ENCODE measurements at places on chromosomes 12 and 14.

- DNase-seq: no peak
Measured at GRCh38 chr14:55074662-55075061, 23.2 kb downstream of the MAPK1IP1L start.

GRCh38 chr12:19451196-19451595, 11.9 kb downstream of the AEBP2 start:
- DNase-seq: no peak

DNA sequence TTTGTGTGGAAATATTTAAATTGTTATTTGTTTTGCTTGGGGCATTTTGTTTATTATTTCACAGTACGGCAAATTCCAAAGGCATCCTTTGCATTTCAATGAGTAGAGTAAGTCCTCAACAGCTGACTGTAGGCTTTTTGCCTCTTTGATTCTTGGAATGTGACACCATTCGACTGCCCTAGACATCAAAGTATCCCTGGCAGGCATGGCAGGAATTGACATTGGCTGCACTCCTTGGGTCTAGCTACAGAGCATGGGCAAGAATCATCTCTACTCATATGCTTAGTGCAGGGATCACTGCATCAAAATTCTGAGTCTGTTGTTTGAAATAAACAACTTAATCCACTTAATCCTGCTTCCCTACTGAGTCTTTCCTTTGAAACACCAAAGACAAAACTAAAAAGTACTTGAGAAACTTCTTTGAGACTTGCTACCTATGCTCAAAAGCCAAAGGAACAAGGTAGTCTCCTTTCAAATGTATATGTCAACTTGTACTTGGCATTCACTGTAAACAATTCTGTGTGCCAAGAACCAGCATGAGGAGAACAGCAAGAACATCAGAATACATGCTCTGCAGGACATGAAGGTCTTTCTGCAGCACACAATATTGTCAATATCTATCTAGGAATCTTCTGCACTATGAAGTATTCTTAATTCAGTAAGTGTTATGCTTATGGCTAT, 1569.0 kb upstream of the FLRT2 start:
- no peak for DNase-seq

- no peak for DNase-seq
Measured at GRCh38 chr12:119770146-119770545, 102.2 kb downstream of the PRKAB1 start.

DNA sequence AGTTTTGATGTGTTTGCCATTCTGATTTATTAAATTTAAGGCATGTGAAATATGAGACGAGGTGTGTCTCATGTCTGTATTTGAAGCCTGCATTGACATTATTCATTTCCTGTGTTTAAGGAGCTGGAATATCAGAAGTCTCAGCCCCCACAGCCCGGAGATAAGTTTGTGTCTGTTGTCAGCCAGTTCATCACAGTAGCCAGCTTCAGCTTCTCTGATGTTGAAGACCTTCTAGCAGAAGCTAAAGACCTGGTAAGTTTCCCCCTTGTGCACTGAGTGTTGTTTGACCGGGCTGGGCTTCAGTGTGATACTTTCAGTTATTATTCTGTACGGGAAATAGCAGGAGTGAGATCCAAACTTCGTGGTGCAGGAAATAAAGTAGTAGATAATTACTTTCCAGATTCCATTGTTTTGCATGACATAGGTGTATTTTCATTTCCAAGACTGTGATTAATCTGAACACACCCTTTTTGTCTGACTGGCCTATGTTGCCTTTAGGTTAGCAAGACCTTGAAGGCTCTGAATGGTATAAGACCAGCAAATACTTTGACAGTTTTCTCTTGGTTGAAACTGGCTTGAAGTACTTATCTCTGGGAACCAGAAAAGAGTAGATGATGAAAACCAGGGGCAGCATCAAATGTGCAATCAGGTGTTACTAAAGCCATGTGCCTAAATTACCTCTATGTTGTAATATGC, 101.5 kb downstream of the GPR135 start:
- DNase-seq: no peak

GRCh38 chr14:21084998-21085853, 13.2 kb downstream of the ZNF219 start:
- DNase-seq: no peak

DNA sequence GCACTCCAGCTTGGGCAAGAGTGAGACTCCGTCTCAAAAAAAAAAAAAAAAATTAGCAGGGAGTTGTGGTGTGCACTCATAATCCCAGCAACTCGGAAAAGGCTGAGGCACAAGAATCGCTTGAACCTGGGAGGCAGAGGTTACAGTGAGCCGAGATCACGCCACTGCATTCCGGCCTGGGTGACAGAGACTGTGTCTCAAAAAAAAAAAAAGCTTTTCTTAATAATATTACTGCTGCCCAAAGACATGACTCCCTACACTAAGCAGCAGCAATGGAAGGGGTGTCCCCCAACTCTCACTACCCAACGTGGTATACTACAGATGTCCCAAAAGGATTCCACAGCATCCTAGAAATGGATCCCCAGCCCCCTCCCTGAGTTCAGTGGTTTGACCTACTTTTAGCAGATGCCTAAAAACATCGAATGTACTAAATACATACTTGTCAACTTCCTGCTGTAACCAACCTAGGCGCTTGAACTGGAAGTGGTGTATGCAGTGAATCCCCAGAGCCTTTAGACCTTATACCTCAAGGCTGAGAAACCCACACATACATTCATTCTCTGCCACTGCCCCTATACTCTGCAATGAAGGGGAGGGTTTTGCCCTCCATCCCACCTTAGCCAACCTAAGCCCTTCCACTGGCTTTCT, 8.5 kb upstream of the FKBP11 start:
- DNase-seq: no peak

Data from activated T-cell treated with anti-CD3 and anti-CD28 coated beads, Interleukin-2, amount 50 U/mL, for 72 hours (primary cell).